ENCODE measurements at places on chromosomes 13 and 19.
A peak's percentile ranks its signal among the peaks of the same experiment; 100 is the strongest.

GRCh38 chr13:48500652-48501197 is 32.2 kb downstream of the RCBTB2 start:
- DNase-seq: peak; percentile 97

- DNase-seq: no peak
These were observed 3.3 kb downstream of the ZNF414 start for GRCh38 chr19:8510589-8511115.

- DNase-seq: no peak
These were observed 1.8 kb downstream of the FXYD1 start for GRCh38 chr19:35140207-35140961.

DNA sequence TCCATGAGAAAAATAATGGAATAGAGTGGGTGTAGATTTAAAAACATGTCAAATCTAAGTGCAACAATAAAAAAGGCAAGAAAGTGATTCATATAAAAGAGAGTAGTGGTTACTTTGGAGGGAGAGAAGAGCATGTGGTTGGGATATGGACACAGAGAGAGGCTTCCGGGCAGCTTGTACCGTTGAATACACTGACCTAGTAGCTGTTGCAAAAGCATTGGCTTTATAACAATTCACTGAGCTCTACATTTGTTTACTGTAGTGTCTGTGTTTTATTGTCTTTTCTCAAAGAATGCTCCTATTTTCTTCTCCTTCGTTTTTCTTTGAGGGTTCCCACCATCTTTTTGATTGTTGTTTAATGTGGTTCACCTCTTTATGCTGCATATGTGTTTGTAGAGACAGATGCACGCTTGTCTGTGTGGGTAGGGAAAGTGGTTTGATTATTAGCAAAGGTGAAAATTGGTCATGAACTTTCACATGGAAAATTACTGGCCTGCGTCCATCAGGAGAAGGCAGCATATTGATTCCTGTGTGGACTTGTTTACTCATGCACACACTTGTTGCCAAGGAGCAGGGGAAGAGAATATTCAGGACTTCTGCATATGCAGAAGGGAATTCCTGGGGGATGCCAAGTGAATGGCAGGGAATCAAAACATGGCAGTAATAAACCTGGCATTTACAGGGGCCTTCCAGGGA is 29.9 kb upstream of the IRS2 start:
- no peak for DNase-seq

GRCh38 chr13:42574435-42575311 is 721 bp downstream of the TNFSF11 start:
- peak; percentile 30 for DNase-seq
